CD4-positive, alpha-beta T cell treated with Interleukin-1 beta for 1 hour (primary cell): ENCODE measurements at places on chromosomes 2 and 18.

DNA sequence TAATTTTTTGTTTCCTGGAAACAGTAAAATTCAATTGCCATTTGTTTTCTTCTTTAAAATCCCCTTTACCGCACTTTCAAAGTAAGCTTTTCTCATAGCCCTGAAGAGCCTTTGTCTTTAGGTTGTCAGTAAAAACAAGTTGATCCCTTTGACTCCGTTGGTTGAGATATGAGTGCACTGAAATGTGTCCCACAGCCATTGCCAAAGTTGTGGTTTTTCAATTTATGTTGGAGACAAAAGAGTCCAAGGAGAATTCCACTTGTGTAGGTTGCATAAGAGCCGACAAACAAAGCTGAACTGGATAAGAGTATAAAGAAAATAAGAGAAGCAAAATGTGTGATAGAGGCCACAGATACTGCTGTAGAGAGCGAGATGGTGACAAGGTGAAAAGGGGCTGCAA, 26.1 kb upstream of the HNMT start:
- DNase-seq, result no peak

- no peak for DNase-seq
Observed at GRCh38 chr2:75317316-75317715, 118.0 kb upstream of the TACR1 start.

DNA sequence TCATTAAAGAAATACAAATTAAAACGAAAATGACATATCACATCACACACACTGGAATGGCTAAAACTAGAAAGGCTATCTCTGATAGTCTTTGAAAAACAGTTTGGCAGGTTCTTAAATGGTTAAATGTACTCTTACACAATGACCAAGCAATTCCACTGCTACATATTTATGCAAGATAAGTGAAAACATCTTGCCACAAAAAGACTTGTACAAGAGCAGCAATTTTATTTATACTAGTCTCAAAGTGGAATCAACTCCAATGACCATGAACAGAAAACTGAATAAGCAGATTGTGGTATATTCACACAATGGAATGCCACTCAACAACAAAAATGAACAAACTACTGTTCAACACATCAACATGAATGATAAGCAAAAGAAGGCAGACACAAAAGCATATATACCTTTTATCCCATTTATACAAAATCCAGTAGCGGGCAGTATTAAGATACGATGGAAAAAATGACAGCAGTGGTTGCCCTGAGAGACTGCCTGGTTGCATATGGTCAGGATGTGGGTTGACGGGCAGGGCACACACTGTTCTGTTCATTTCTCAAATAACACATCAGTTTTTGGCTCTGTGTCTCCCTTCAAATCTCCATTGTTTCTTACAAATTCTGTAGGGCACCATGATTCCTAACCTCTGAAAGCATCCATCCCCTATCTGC, 25.4 kb downstream of the SP100 start:
- peak; percentile 61 for DNase-seq

DNA sequence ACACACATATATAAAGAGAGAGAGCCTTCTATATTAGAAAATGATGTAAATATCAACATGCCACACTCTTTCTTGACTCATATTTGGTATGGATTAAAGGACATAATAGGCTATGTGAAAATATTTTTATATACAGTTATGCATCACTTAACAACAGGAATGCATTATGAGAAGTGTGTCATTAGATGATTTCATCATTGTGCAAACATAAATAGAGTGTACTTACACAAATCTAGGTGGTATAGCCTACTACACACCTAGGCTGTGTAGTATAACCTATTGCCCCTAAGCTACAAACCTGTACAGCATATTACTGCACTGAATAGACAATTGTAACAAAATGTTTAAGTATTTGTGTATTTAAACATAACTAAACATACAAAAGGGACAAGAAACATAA, 354.8 kb upstream of the CNTNAP5 start:
- no peak for DNase-seq

GRCh38 chr2:39443009-39443408, 5.9 kb upstream of the MAP4K3 start:
- DNase-seq, result no peak

- no peak for DNase-seq
Observed at GRCh38 chr2:129729011-129729410, 250.5 kb upstream of the RAB6C start.

DNA sequence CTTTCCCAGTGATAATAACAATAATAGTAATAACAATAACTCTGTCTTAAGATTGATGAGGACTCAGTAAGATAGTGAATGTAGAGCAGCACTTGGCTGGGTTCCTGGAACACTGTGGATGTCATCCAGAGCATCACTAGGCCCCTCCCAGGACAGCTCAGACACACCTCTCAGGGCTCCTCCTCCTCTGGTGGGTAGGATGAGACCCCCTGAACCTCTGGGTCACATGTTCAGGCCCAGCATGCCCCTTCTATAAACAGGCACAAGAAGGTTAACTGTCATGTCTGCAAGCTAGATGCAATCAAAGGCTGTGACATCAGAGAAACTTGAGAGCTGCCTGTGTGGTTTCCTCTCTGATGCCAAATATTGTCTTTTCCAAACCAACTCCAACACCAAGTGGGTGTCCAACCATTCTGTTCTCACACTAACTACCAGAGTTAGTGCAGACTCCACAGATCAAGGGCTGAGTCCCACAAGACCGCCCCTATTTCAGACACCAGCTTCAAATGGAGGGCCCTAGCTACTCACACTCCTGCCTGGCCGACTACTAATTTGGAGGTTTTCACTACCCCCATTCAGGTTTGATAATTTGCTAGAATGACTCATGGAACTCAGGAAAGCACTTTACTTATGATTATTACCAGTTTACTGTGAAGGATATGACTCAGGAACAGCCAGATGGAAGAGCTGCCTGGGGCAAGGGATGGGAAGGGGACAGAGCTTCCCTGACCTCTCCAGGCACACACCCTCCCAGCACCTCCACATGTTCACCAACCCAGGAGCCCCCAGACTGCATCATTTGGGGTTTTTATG, 46.4 kb upstream of the BZW1 start:
- DNase-seq, result no peak

DNA sequence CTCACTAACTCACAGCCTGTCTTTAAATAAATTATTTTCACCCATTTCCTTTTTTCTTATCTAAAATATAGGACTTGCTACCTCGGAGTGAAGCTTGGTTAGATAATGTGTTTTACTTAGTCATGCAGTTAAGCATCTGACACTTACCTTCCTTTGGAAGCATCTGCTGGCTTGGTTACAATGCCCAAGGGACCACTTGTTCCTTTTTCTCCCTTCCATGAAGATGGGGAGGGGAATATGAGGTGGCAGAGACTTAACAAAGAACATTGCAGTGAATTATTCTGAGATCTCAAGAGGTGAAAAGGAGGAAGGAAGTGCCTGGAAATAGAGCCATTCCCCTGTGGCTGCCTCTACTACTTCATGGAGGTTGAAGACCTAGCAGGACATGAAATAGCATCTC, 145.4 kb upstream of the FOSL2 start:
- DNase-seq, result no peak

- peak; percentile 62 for DNase-seq
Observed at GRCh38 chr2:236507393-236508085, 62.1 kb upstream of the ACKR3 start.
